Stimulated activated naive CD8-positive, alpha-beta T cell treated with anti-CD3 and anti-CD28 coated beads, Interleukin-15, amount 100 ng/mL, for 72 hours (primary cell): ENCODE measurements at places on chromosomes 7 and 10.

DNA sequence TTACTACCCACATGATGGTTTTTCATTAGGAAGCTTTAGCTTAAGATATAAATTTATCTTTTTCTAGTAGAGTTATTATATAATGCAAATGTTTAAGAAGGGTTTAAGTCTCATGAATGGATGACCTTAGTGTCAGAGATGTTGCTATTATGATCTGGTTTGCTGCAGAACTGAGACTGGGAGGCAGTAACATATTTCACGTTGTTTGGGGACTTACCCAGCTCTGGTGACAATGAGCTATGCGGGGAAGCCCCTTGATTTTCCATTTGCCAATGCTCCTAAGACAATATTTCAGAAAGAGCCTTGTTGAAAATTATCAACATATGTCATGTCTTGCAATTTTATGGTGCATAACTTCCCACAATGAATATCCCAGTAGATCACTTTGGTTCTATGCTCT lies 754.6 kb downstream of the REEP3 start:
- no peak for DNase-seq

- DNase-seq = no peak
Observed at GRCh38 chr7:102978284-102978683, 65.5 kb downstream of the LRRC17 start.

DNA sequence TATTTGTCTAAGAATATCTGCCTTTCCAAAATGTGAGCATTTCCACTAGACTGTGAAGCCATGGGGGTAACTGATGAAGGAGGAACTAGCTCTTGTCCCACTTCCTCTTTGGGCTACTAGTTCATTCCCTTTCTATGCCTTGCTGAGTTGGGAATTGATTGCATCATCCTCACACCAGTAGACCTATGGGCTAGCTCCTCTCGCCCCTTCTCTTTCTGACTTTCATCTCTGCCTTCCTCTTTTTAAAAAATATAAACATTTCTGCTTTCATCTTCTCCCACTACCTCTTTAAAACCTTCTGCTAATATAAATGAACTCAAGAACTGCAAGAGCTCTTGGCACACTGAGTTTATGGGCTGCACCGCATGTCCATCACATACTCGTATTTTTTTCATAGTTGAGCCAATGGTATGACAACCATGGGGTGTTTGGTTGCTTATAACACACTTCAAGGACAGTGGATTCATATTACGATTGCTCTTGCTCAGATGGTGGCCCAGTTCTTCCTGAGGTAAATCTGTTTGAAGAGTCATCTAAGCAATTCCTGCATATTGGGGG lies 182.0 kb downstream of the REEP3 start:
- DNase-seq = no peak

GRCh38 chr7:127792528-127793342 lies 140.7 kb downstream of the SND1 start:
- DNase-seq = peak; percentile 27

DNA sequence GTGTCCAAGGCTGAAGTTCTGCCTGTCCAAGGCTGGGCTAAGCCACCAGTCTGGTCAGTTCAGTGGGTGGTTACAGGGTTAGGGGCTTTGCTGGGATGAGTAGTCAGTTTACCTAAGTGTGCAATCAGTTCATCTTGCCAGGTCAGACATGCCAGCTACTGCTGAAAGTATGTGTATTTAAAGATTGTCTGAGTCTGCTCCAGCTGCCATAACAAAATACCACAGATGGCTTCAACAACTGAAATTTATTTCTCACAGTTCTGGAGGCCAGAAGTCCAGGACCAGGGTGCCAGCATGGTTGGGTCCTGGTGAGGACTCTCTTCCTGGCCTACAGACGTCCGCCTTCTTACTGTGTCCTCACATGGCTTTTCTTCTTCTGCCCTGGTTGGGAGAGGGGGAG lies 52.4 kb upstream of the TNS3 start:
- no peak for DNase-seq

- DNase-seq = no peak
Observed at GRCh38 chr10:131810805-131811629, 89.8 kb upstream of the PPP2R2D start.

- DNase-seq = no peak
Observed at GRCh38 chr7:11261470-11261869, 287.8 kb downstream of the PHF14 start.

DNA sequence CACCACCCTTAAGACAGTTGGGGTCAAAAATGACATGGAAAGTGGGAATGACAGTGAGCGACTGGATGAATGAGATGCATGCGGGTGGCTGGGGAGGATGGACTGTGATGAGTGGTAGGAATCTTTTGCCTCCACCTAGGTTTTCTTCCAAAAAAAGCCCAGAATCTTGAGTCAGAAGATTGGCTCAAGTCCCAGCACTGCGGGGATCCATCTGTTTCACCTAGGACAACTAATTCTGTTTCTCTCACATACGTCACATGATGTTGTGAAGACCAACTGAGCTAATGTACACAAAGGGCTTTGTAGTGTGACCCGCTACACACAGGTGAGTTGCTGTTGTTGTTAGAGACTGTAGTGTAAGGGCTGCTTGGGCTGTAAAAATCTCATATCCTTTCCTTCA lies 58.5 kb upstream of the SLC35B4 start:
- no peak for DNase-seq

DNA sequence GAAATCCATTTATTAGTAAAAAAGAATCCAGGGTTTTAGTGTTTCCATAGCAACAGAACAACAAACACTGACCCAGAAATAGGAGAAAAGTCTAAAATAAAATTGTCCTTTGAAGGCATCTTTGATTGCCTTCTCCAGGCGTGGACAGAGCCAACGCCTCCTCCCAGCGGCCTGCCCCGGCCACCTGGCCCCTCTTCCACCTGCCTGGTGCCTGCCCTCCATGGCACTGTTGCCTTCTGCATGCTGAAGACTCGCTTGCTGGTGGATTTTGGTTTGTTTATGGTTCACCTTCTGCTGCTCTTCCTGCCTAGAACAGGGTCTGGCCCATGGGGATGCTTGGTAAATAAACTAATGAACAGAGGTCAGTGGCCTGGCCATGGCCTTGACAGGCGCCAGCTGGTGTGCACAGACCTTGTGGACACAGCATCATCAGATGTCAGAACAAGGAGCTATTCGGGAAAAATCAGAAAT lies 107.4 kb downstream of the DYNC2I1 start:
- DNase-seq = no peak

DNA sequence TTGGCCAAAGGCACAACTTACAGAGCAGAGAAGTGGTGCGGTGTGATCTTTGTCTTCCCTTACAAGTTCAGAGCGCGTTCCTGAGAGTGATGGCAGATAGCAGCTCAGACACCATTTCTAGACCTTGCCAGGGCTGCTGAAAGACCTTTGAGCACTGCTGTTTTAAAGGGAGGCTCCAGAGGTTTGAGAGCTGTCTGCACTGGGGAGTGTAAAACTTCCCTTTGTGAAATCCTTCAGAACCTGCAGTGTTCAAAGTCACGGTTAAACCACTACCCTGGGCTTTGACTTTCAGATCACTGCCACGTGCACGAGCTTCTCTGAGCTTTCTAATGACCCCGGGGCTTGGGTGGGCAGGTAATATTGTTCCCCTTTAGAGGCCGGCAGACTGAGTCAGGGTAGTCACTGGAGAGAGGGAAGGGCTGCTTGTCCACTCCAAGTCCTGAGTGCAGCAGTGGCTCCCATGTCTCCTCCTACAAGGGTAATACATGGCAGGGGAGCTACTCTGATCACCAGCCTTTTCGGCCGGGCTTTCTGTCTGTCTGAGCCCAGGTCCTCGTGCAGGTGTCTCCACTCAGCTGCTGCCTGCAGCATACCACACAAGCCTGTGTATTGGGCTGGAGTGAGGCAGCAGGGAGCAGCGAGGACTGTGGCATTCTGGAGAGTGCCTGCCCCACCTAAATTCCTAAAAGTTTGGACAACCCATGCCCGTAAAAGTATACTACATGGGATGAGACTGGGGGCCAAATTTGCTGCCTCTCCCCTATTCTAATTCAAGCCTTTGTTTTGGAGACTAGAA lies 63.3 kb downstream of the ZMIZ1 start:
- DNase-seq = no peak

GRCh38 chr10:103947799-103948516 lies 19.0 kb upstream of the SLK start:
- no peak for DNase-seq

DNA sequence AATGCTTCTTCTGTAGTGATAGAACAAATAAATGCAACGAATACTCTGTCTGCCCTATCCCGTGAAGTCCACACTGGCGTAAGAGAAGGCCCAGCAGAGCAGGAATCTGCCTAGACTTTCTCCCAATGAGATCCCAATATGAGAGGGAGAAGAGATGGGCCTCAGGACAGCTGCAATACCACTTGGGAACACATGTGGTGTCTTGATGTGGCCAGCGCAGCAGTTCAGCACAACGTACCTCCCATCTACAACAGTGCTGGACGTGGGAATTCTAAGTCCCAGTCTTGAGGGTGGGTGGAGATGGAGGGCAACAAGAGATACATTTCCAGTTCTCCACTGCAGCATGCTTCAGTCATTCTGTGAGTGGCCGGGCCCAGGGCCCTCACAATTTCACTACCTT lies 45.8 kb downstream of the FIGNL1 start:
- no peak for DNase-seq

DNA sequence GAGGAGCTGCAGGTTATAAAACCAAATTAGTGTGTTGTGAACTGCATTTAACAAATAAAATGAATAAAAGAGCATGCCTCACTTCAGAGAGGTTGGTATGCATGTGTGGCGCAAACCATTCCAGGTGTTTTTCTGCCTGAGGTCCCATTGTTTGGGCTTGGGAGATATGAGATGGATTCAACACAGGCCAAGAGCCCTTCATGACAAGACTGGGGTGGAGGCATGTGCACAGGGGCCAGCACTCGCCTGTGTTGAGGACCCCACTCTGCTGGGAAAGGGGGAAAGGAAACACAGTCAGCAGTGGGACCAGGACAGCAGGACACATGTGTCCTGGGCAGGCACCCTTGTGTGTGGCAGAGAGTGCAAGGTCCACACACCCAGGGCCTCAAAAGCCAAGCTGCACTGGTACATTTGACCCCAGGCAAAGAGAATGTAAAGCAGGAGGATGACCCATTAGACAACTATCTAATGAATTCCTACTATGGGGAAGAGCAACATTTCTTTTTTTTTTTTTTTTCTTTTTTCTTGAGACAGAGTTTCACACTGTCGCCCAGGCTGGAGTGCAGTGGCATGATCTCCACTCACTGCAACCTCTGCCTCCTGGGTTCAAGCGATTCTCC lies 9.2 kb upstream of the SLC18A3 start:
- no peak for DNase-seq

DNA sequence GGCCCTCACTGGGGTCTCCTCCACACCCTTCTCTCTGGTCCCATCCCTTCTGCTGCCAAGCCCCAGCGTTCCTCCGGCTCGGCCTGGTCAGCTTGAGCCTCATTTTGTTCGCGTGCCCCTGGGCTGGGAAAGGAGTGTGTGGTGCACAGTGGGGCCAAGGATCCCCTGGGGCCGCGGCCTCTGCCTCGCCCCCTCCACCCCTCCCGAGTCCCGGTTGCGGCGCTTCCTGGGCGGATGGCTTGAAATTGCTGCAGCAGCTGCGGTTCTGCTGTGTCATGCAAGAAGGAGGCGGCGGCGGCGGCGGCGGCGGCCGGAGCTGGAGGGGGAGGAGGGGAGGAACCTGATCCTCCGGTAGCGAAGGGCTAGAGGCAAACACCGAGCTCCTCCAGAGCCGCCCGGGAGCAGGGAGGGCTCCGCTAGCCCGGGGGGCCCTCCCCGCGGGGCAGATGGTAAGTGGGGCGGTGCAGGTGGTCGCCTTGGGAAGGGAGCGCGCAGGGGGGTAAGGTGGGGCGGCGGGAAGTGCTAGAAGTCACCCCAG lies 217.8 kb upstream of the MKLN1 start:
- DNase-seq = peak; percentile 54

DNA sequence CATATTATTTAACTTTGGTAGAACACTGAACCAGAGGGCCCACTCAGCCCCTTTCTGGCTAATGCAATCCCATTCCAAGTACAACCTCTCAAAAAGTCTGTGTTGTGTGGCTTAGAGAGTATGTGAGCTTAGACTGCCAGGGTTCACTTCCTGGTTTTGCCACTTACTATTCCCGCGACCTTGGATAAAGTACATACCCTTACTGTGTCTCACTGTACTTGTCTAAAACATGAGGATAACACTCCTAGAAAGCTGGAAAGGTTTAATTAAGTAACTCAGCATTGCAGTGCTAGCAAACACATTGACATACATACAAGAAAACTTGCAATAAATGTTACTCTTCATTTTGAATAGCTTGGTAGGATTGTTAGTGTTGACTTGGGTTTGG lies 215.8 kb downstream of the CHCHD3 start:
- no peak for DNase-seq
